WTC11 (cell line): ENCODE measurements at places on chromosomes 2 and 18. TPM values are rescaled to one million over a fixed set of nuclear protein-coding genes. Genes with fewer than 3 reads are reported as not detected.

The TMEM198 gene
- total RNA-seq: 7.1 to 8.1 TPM (median 7.3 TPM) in 3 replicates

The MOGAT1 gene
- 0.62 to 1.2 TPM (median 0.72 TPM) in 3 replicates for total RNA-seq

The VSNL1 gene
- 78.4 to 83.6 TPM (median 82.4 TPM) in 3 replicates for total RNA-seq

The VRK2 gene
- total RNA-seq: 20.1 to 21.0 TPM (median 20.4 TPM) in 3 replicates

The SERPINB13 gene
- not detected in 3 replicates for total RNA-seq

The TNS1 gene
- total RNA-seq: 4.2 to 5.4 TPM (median 4.5 TPM) in 3 replicates

The RAB6C gene
- 0.07 to 0.09 TPM (median 0.07 TPM) in 3 replicates for total RNA-seq

The SLC30A3 gene
- total RNA-seq: 8.0 to 8.9 TPM (median 8.1 TPM) in 3 replicates

The GPR17 gene
- total RNA-seq: not detected in 3 replicates

The DES gene
- total RNA-seq: 1.6 to 3.5 TPM (median 2.8 TPM) in 3 replicates

The ABCG5 gene
- not detected in 3 replicates for total RNA-seq

The ST6GAL2 gene
- 7.5 to 11.0 TPM (median 8.6 TPM) in 3 replicates for total RNA-seq
